ENCODE measurements at places on chromosomes 11 and 22. TPM values are rescaled to one million over a fixed set of nuclear protein-coding genes. Genes with fewer than 3 reads are reported as not detected.

DEPDC7 gene
- 7.9 TPM for total RNA-seq

NTM gene
- total RNA-seq = not detected

TCN2 gene
- total RNA-seq = 5.5 TPM

OR2AT4 gene
- total RNA-seq = not detected

LYVE1 gene
- not detected for total RNA-seq

DNAJB7 gene
- not detected for total RNA-seq

DERL3 gene
- total RNA-seq = 0.40 TPM

NAV2 gene
- 19.8 TPM for total RNA-seq

SPTBN2 gene
- 8.2 TPM for total RNA-seq

VWCE gene
- total RNA-seq = 0.78 TPM

GAS2 gene
- total RNA-seq = 0.79 TPM

HSPB2 gene
- total RNA-seq = not detected

SLC22A8 gene
- total RNA-seq = not detected

BTBD18 gene
- total RNA-seq = not detected

THYN1 gene
- total RNA-seq = 16.2 TPM

OR8D4 gene
- not detected for total RNA-seq

SLC5A4 gene
- not detected for total RNA-seq

APOL6 gene
- 2.8 TPM for total RNA-seq

OR5P2 gene
- total RNA-seq = not detected

RIBC2 gene
- 3.2 TPM for total RNA-seq

APOA5 gene
- total RNA-seq = not detected

OR51I1 gene
- total RNA-seq = not detected
